ENCODE measurements at places on chromosomes 6 and 20. TPM values are rescaled to one million over a fixed set of nuclear protein-coding genes. Genes with fewer than 3 reads are reported as not detected.

C4A gene
- total RNA-seq: 0.48 TPM

CST5 gene
- not detected for total RNA-seq

ARID1B gene
- total RNA-seq: 71.2 TPM

MYO6 gene
- 21.9 TPM for total RNA-seq

DEFB132 gene
- total RNA-seq: not detected

PACRG gene
- not detected for total RNA-seq

HTR1E gene
- not detected for total RNA-seq
